ENCODE measurements at places on chromosomes 12 and 14. TPM values are rescaled to one million over a fixed set of nuclear protein-coding genes. Genes with fewer than 3 reads are reported as not detected.
A peak's percentile ranks its signal among the peaks of the same experiment; 100 is the strongest.

GRCh38 chr12:93243382-93243688 lies 134.4 kb upstream of the NUDT4 start:
- ATAC-seq: no peak
- no peak overlapping the region for H3K27ac ChIP-seq
- no peaks in the 10 kb centered on the region for H3K36me3 ChIP-seq
- peaks cover 18% of the 10 kb centered on the region for H3K4me1 ChIP-seq

PMEL gene
- total RNA-seq: not detected

GRCh38 chr12:114425031-114425626 lies 19.2 kb upstream of the TBX5 start:
- no peaks in the 10 kb centered on the region for H3K4me1 ChIP-seq
- peak; percentile 55 for ATAC-seq

C12orf56 gene
- not detected for total RNA-seq

DCP1B gene
- 29.5 TPM for total RNA-seq

GRCh38 chr14:24984846-24985589 lies 64.9 kb downstream of the STXBP6 start:
- H3K4me3 ChIP-seq: no peak overlapping the region
- no peaks in the 10 kb centered on the region for H3K27me3 ChIP-seq
- no peak for ATAC-seq
- H3K4me1 ChIP-seq: peaks cover 42% of the 10 kb centered on the region

SMCO2 gene
- not detected for total RNA-seq

DNA sequence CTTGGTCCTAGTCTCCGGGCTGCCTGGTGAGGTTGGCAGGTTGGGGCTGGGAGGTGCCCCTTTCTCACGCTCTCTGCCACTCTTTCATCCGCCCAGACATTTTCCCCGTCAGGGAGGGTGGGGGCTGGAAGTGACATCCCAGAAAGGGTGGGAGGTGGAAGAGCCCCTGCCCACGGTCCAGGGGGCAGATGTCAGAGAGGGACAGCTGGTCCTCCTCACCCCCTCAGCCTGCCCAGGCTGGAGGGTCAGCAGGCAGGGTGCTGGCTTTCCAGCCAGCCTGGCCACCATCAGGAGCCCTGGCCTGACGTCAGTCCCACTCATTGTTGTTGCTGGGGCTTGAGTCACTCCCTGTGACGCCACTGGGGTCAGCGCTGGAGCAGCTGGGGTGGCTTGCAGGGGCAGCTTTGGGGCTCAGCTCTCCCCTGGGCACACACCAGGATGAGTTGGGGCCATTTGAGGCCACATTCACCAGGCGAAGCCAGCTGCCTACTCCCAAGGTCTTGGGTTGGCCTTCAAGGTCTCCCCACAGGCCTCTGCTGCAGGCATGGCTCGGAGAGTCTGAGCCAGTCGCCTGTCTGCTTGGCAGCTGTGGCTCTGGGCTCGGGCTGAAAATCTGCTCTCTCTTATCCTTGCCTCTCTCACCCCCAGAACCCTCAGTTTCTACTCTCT lies 5.7 kb upstream of the ATG101 start:
- no peak overlapping the region for H3K4me3 ChIP-seq
- peak; percentile 29 for ATAC-seq
- no peaks in the 10 kb centered on the region for H3K27me3 ChIP-seq

CCDC197 gene
- total RNA-seq: not detected

ZCRB1 gene
- total RNA-seq: 79.7 TPM

FBRSL1 gene
- 24.7 TPM for total RNA-seq

GRCh38 chr12:122304924-122305323 lies 38.6 kb upstream of the VPS33A start:
- peaks cover 91% of the 10 kb centered on the region for H3K36me3 ChIP-seq
- no peak for ATAC-seq
- no peak overlapping the region for H3K27ac ChIP-seq
- H3K4me3 ChIP-seq: no peak overlapping the region

SYNJ2BP gene
- total RNA-seq: 26.9 TPM

DNA sequence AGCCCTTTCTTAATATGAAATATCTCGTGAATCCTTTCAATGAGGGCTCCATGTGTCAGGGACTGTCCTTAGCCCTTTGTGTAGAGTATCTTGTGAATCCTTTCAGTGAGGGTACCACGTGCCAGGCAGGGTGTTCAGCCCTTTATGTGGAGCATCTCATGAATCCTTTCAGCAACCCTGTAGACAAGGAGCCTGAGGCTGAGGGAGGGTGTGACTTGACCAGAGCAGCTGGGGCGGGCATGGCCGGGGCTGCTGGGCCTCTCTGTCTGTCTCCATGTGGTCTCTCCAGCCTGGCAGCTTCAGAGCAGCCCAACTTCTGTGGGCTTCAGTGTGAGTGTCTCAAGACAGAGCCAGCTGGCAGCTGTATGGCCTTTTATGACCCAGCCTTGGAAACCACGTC lies 140.2 kb downstream of the AACS start:
- peaks cover 33% of the 10 kb centered on the region for H3K27me3 ChIP-seq
- no peaks in the 10 kb centered on the region for H3K4me1 ChIP-seq
- no peak for ATAC-seq
- H3K27ac ChIP-seq: no peak overlapping the region
- H3K4me3 ChIP-seq: no peak overlapping the region
- no peaks in the 10 kb centered on the region for H3K36me3 ChIP-seq
